ENCODE measurements at places on chromosomes 11 and 22. TPM values are rescaled to one million over a fixed set of nuclear protein-coding genes. Genes with fewer than 3 reads are reported as not detected.

DNA sequence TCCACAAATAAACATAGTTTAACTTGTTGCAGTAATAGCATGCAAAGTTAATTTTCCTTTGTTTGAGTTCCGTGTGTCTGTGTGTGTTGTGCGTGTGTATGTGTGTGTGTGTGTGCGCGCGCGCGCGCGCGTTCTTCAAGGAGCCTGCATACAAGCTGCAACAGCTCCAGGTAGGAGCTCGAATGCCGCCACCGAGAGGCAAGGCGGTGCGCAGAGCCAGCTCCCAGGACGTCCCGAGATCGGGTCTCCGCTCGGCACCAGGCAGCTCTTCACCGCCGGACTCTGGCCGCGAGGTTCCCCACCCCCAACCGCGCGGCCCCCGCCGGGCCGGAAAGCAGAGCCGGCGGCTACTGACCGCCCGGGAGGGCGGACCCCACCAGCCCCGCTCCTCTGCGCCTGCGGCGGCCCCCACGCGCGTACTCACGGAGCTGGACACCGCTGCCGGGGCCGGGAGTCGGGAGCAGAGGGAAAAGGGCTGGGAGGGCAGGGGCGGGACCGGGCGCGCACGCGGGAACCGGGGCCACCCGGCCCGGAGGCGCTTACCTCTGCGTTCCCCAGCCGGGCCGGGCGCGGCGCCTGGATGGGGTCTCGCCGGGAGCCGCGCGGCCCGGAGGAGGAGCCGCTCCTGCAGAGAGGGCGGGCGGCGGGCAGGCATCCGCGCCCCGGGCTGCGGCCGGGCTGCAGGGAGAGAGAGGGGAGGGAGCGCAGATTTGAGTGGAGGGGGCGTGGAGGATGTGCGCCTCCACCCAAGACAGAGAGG lies 40.4 kb upstream of the AKIP1 start:
- DNase-seq, result no peak

- no peak for DNase-seq
Measured at GRCh38 chr11:126766440-126766839, 234.1 kb downstream of the KIRREL3 start.

GRCh38 chr11:104365676-104366075 lies 201.7 kb upstream of the PDGFD start:
- no peak for DNase-seq

Gene RAB3IL1
- polyA plus RNA-seq, result not detected

Gene CRYBA4
- not detected for polyA plus RNA-seq
